ENCODE measurements at places on chromosomes 12 and 14.

- DNase-seq = no peak
Observed at GRCh38 chr12:89950421-89950820, 241.8 kb upstream of the ATP2B1 start.

DNA sequence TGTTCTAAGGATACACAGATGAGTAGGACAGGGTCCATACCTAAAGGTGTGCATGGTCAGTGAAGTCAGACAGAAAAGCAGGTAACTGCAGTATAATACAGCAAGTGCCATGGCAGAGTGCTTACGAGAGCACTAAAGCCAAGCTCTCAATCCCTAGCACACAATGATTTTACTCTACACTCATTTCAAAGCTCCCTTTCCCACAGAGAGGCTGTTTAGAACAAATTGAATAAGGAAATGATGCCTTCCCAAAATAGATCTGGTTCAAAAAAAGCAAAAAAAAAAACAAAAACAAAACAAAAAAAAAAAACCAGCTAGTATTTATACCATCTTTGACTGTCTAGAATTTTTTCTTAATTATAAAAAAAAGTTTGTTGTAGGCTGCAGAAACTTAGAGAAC, 74.1 kb downstream of the HECTD4 start:
- DNase-seq = no peak

DNA sequence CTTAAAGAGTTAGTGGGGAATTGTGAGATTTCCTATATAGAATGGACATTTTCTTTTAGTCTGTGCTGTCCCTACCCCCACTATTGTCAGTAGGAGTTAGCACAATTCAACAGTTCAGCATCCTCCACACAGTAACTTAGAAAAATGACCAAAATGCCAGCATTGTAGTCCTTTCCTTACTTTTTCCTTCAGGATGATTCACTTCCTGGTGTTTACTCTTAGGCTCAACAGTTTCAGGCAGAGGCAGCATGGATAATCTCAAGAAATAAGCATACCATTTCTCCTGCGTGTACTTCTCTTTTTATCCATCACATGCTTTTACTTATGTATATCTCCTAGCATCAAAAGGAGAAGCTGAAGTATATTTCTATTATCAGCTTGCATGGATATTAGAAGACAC, 683.4 kb downstream of the SLC16A7 start:
- no peak for DNase-seq

DNA sequence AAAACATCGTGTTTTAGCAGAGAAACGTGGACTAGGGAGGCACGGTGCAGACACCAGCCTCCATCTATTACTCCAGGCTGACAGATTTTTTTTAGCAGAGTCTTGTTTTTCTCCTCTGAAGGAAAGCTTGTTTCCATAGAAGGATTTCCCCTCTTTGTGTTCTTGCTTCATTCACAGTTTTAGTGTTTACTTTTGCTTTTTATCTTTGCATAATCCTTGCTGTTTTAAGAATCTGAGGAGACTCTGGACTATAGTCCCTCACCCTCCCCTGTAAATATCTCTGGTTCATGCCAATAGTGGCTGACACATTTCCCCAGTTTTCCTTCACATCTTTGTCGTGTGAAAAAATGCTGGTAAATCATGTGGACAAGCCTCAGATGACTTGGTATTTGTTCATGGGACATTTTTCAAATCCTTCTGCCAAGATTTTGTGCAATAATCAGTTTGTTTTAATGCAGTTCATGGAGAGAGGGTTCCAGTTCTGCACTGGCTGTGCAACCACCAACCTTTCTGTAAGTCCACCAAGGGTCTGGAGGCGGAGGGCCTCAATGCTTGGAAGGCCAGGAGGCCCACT, 39.9 kb upstream of the TMCC3 start:
- DNase-seq = no peak

- DNase-seq = no peak
Observed at GRCh38 chr14:34710744-34711143, 3.6 kb downstream of the CFL2 start.

DNA sequence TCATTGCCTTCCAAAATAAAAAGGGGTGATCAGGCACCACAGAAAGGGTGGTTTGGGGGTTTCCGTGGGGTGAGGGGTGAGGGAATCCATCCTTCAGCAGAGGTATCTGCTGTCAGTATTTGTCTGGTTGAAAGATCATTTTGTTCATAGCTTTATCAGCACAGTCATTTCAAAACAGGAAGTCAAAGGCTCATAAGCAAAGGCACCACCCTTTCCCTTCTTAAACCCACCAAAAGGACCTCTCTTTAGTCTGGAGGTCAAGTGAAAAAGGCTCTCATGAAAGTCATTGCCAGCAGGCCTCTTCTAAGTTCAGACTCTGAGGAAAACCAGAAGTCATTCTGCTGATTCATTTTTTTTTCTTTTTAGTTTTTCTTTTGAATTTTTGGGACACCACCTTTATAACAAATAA, 6.2 kb downstream of the CHST11 start:
- peak; percentile 38 for DNase-seq

DNA sequence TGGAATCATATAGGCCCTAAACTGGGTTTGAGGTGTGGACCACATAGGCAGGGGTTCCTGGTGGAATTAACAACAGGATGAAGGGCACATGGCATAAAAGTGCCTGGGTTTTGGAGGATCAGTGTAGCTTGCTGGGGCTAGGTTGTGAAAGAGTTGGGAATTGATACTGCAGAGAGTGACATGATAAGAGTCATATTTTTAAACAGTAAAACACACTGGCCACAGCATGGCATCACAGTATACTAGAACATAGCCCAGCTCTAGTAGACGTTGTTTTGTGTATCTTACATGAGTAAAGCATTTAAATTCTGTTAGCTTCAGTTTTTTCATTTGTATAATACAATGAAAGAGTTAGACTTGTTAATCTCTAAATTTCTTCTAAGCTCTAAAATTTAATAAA, 102.0 kb downstream of the POLR3B start:
- no peak for DNase-seq

DNA sequence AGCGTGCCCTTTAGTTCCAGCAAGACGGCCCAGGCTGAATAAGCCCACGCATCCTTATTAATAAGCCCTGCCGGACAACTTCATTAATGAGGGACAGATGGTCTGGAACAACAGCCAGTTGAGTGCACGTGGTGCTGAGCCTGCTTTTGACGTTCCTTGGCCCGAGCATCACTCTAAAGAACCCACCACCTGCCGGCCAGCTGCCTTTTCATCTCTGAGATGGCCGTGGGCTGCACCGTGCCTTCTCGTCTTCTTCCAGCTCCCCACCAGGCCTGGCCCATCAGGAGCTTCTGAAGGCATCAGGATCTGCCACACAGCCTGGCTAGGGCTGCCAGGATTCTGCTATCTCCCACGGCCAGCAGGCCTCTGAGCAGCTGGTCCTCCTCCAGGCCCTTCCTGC, 80.0 kb downstream of the AACS start:
- no peak for DNase-seq

- DNase-seq = peak; percentile 16
Observed at GRCh38 chr14:21300892-21301291, 21.0 kb downstream of the RPGRIP1 start.

DNA sequence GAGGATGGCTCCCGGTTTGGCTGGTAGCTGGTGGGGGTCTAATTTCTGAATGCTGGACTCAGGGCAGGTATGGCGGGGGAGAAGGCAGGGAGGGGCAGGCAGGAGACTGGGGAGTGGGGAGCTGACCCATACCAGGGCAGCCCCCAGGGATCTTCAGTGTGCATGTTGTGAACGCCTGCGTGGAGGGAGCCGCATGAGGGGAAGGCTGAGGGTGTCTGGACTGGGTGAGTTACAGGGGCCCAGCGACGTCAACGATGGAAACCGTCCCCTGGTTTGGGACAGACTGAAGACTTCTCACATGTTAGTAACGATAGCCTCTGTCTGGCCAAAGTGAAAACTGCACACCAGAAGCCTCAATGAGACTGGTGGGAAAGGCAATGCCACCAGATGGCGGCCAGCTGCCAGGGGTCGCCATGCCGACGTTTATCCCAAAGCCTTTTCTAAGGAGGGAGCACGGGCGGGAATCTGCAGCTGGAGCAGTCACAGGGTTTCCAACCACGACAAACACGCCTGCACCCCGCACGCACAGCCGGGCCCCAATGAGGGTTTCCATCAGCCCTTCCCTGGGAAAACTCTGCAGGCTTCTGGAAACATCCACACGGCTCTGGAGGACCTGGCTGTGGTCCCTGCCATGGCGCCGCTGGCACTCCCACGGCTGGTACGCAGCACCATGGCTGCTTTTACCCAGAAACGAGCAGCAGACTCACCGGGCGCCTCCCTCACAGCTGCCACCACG, 14.0 kb downstream of the PGAM5 start:
- no peak for DNase-seq

- no peak for DNase-seq
Observed at GRCh38 chr14:90544566-90544965, 147.7 kb downstream of the CALM1 start.

- DNase-seq = peak; percentile 74
Observed at GRCh38 chr12:6735448-6736191, 11.8 kb downstream of the COPS7A start.

GRCh38 chr12:27879708-27880107, 92.8 kb downstream of the PTHLH start:
- no peak for DNase-seq

DNA sequence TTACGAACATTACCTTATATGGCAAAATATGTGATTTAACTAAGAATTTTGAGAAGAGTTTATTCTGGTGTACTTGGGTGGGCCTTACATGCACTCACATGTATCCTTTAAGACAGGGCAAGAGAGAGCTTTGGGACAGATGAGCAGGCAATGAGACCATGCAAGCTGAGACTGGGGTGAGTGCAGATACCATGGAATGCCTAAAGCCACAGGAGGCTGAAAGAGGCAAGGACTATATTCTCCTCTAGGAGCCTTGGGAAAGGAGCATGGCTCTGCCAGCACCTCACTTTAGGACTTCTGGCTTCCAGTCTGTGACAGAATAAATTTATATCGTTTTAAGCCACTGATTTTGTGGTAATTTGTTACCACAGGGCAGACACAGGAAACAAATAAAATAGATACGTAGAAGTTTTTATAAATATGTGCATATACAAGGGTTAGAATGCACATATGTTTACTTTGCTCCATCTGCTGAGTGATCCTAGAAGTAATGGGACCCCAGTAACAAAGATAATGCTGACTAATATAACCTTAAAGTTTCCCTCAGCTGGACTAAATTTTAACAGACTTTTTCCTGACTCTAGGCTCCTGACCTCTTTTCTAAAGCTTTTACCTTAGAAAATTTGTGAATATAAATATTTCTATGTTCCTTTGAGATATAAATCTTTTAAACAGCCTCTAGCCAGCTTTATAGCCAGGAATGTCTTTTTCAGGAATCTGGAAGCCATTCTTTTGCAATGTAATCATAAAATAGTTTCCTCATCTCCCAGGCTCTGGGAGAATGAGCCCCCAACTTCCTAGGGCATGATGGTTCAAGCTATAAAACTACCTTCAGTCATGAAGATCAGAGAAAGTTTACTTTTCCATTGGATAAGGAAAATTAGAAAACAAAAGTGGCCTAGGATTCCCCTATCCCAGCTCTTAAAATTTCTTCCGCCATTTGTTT, 216.8 kb downstream of the PPFIA2 start:
- DNase-seq = no peak

DNA sequence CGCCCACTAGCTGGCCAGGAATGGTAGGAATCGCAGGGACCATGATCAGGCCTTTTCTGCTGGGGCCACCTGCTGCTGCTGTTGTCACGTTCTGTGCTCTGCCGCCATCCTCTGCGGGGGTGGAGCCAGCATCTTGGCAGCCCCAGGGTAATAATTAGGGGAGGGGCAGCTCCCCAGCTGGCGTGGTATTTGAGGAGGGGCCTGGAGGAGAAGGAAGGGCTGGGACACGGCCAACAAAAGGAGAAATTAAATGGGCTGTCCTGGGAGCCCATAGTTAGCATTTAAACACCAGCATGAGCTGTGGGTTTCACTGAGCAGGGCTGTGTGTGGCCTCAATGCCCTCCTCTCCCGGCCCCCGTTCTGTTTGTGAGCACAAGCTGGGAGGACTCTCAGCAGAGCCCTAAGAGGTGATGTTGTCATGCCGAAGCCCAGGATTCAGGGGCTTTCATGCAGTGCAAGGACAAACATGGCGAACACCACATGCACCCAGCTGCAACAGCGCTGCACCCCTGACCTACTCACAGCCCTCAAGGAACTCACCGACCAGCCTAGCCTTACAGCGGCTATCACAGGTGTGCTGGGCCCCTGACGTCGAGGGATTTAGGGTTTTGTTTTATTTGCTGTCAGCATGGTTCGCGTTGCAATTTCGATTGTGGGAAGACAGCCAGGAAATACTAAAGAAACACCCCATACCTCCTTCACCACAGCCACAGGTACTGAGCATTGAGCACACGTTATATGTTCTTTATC, 324.3 kb downstream of the CACNA1C start:
- DNase-seq = peak; percentile 13

- no peak for DNase-seq
Observed at GRCh38 chr14:101124815-101125214, 221.3 kb upstream of the RTL1 start.

DNA sequence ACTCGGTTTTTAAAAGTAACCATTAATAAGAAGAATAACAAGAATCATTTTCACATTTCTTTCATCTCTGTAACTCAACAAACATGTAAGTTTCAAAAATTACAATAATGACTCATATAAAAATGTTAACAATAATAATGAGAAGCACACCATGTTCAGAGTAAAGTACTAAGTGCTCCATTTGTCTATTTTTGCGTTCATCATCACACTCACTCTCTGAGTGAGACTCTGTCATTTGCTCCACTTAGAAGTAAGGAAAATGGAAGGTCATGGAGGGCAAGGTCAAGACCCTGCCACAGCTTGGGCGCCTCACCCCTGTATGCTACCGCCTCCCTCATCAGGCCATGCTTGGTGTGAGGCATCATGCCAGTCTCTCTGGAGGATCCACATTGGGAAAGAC, 129.9 kb downstream of the TMEM30B start:
- DNase-seq = no peak

DNA sequence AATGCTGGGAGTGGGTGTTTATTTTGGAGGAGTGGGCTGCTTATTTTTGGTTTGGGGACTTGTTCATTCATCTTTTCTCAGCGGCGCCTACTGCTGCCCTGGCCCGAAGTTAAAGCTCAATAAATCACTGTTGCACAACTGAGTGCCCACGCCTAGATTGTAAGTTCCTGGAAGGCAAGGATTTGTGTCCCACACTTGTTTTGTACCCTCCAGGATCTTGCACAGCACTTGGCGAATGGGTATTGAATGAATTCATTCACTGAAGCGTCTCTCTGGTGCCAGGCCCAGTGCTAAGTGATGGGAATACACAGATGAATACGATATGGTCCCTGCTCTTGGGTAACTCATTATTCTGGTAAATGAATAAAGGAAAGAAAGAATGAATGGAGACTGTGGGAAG, 153.3 kb upstream of the PARP11 start:
- no peak for DNase-seq

All from RPMI8226 (cell line).